ENCODE measurements at places on chromosomes 7 and 10. TPM values are rescaled to one million over a fixed set of nuclear protein-coding genes. Genes with fewer than 3 reads are reported as not detected.

RBM28 gene
- total RNA-seq, result 46.1 TPM

PAX4 gene
- not detected for total RNA-seq

ELMO1 gene
- not detected for total RNA-seq

MYH16 gene
- not detected for total RNA-seq

ZCCHC24 gene
- 88.3 TPM for total RNA-seq

CPXM2 gene
- not detected for total RNA-seq

LOXL4 gene
- 2.9 TPM for total RNA-seq

C10orf143 gene
- total RNA-seq, result 2.9 TPM

CALCR gene
- not detected for total RNA-seq

TRIM50 gene
- not detected for total RNA-seq

CLRN3 gene
- not detected for total RNA-seq

ANKRD2 gene
- total RNA-seq, result not detected

C10orf71 gene
- not detected for total RNA-seq

DNA sequence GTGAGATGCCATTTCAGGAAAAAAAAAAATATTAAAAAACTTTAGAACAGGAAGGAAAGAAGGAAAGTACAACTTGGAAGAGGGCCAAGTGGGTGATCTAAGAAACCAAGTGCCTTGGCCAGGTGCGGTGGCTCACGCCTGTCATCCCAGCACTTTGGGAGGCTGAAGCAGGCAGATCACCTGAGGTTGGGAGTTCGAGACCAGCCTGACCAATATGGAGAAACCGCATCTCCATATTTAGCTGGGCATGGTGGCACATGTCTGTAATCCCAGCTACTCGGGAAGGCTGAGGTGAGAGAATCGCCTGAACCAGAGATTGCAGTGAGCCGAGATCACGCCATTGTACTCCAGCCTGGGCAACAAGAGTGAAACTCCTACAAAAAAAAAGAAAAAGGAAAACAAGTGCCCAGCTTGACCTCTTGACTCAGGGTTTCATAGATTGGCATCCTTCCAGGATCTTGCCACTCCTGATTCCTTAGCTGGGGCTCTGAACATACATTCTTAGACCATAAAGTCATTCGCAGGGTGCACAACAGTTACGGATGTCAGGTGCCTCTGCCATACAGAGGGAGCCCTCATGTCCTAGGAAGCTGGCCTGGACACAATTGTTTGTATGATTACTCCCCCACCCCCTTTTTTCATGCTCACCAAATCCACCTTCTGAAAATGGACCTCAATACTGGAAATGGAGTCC lies 2.1 kb upstream of the GUSB start:
- DNase-seq, result no peak

DNA sequence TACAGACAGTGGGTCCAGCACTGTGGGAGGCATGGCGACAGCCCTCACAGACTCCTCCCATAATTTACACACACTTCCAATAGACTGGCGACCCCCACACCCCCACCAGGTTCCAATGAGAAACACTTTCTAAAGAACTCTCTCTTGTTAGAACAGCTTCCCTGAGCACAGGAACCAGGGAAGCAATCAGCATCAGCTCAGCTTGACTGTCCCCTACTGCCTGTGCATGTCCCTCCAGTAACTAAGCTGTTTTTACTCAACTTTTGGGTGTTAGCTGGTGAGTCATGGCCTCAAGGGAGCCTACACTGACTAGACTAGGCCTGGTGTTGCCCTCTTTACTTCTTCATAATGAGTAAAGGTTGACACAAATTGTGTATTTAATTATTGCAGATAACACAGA lies 32.6 kb upstream of the HERPUD2 start:
- DNase-seq, result no peak

DNA sequence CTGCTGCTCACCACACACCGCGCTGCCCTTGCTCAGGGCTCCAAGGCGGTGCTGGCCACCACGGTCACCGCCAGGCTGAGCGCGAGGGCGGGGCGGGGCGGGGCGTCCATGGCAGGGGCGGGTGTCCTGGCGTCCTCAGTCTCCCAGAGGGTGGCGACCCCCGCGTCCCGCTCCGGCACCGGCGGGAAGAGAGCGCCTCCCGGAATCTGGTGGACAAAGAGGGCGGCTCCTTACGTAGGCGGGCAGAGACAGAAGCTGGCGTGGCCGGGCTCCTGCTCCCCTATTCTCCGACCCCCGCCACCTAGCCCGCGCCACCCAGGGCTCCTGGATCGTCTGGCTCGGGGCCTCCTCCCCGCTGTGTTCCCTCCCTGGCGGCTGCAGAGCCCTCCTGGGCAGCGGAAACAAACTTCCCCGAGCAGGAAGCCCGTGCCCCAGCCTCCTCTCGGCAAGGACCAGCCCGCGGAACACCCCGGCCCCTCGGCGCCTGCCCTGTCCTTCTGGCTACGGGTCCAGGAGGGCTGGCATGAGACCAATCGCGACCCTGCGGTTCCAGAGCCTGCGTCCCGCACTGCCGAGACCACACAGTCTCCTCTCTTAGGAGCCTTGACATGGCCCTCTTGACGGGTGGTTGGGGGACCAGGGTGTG lies 133.8 kb upstream of the ZNF92 start:
- peak; percentile 85 for DNase-seq

DNA sequence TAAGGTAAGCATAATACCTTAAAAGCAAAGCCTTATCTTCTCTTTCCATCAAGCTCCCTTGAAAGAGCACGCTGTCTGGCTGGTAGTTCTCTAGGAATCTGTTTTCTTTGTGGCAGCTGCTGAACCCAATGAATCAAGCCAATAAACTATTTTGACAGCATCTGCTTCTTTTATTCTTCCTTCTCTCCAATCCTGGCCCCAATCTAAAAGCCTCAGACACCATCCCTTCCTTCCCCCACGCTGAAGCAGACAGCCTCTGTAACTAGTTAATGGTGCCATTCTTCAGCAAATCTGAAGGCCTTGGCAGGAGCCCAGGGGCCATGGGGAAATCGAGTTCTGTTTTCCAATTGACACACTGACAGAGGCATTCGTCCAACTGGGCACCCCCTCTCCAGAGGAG lies 186.6 kb upstream of the LYZL1 start:
- DNase-seq, result no peak

DNA sequence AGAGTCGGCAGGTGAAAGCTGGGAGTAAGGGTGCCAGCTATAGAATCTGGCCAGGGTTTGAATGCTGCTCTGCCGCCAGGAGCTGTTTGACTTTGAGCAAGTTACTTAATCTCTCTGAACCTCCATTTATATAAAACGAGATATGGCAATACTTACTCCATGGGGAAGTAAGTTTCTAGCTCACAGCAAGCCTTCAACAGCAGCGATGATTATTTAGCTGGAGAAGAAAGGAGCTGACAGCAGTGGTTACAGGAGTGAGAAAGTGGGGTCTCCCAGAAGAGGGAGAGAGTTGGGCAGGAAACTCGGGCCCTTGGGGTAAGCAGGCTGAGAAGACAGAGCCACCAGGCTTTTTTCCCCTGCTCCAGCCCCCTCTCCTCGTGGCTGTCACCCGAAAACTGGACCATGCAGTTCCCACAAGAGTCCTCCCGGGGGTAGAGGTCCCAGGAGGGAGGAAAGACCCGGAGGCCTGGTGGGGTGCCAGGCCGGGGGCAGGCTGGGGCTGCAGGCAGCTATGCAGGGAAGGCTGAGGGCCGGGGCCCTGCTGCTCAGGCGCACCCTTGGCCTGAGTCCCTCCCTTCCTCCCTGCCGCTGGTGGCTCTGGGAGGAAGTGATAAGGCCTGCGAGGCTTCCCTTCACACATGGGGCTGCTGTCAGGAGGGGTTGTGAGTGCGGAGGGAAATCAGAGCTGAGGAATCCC lies 3.5 kb downstream of the NOS3 start:
- DNase-seq, result no peak

DNA sequence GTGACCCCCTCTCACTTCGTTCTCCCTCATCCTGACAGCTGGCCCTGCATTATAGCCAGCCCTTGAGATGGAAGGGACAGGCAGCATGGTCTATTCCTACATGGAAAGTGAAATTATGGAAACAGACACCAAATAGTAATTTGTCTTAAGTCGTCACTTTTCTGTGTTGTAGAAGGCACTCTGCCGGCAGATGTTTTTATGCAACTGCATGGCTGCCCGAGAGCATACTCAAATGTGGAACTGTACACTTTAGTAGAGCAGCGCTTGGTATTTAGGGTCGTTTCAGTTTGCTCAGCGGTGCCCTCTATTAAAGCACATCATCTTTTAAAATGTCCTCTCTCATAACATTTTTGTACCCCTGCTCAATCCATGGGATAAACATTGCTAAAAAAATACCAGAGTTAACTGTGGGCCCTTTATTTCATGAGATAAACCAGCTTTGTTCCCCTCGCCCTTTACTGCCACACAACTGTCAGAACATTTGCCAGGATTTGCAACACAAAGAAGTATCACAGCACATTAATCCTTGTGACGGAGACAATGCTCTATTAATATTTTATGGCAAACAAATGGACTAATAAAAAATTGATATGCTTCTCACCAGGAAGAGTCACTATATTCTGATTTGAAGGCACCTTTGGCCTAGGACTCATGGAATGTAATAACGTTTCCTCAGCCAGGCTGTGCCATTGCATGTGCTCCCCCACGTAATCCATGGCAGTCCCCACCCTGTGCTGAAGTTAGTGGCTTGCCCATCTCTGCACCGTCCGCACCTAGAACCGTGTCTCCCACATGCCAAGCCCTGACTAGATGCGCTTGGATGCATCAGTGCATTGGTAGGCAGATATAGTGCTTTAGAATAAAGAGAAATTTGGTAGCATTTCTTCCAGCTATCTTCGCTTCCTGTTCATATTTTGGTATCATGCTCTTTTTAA lies 221.3 kb downstream of the PAXIP1 start:
- no peak for DNase-seq

DNA sequence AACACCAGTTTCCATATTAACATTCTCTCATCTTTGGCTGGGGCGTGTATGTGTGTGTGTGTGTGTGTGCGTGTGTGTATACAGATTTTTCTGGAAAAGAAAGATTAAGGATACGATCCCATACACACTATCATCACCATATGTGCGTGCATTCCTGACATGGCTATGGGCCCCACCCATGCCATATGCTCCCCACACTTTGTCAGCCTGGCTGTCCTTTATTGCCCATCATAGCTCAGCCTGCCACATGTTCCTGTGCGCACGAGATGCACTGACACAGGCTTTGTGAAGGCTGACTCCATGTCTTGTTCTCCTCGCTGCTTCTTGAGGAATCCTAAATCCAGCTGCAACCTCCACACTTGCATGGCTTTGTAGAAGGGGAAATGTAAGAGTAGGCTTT lies 984.1 kb downstream of the LRMDA start:
- no peak for DNase-seq

DNA sequence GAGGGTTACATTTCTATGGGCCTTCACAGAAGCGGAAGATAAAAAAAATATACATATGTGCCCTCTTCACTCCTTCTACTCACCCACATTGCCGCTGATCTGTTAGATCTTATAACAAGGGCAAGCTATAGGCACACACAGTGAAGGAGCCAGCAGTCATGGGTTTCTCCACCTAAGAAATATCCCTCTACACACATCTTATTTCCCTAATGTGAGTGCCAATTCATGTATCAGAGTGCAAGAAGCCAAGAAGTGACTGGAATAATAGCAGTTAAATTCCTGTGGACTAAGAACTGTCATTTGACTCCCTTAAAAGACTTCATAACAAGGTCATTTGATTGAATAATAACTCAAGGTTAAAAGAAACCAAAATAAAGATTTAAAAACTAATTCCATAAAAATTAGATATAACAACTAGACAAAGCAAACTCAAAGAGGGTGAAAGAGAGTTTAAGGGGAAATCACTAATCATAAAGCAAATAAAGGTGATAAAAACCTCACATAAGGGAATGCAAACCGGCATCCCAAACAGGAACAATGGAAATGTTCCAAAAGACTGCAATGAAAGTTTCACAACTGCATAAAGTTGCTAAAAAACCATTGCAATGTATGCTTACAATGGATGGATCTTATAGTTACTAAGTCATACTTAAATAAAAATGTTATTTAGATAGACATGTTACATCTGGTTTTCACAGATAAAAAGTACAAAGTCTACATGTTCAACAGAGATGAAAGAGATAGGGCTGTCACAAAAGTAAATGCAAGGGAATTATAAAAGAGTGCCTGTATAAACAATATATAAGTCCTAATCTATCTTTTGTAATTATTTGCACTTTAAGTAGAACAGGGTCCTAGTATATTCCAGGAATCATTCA lies 42.8 kb downstream of the ARHGAP21 start:
- DNase-seq, result no peak

GRCh38 chr10:53843736-53844362 lies 957.2 kb downstream of the PCDH15 start:
- no peak for DNase-seq

GRCh38 chr7:158206341-158206740 lies 381.3 kb downstream of the PTPRN2 start:
- DNase-seq, result no peak

- no peak for DNase-seq
Observed at GRCh38 chr10:107728807-107729206, 564.3 kb upstream of the SORCS1 start.

DNA sequence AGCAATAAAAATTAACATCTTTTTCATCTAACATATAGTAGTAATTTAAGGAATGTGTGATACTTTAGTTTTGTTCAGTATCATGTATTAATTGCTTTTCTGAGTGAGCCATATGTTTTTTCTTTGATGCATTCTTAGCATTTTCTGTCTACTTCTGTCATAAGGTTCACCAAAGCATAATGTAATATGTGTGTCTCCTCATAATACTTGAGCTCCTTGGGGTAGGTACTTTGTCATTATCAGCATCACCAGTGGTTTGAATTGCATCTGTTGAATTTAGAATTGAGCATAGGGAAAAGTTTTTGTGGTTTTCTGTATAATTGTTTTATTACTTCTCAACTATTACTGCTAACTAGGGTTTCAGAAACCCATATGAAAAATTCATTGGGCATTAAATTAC lies 26.5 kb downstream of the VPS50 start:
- no peak for DNase-seq

- no peak for DNase-seq
Observed at GRCh38 chr7:66326501-66327215, 121.5 kb downstream of the TPST1 start.

DNA sequence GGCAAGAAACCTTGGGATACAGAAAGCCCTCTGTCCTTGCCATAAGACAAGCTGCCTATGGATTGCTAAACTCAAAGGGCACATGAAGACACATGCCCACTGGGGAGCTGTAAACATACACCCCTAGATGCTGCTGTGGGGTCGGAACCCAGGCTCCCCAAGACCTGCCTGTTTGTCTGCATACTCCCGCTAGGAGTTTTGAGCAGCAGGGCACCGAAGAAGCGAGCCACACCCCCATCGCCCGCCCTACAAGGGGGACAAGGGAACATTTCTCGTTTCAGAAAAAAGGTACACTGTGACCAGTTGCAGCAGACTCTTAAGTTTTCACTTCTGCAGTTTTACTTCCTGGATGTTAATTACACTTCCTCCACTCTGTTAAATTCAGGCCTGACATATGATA lies 680.2 kb upstream of the GHITM start:
- no peak for DNase-seq
